CD4-positive, alpha-beta T cell treated with Interleukin-10 for 1 hour (primary cell): ENCODE measurements at places on chromosomes 2 and 18.

- no peak for DNase-seq
Observed at GRCh38 chr2:109126501-109126860, 2.5 kb upstream of the SH3RF3 start.

GRCh38 chr2:170509452-170510193 lies 205.5 kb upstream of the SP5 start:
- no peak for DNase-seq

- no peak for DNase-seq
Observed at GRCh38 chr2:170737406-170737805, 22.3 kb downstream of the SP5 start.

GRCh38 chr2:221120643-221121042 lies 451.5 kb downstream of the EPHA4 start:
- DNase-seq: no peak

GRCh38 chr2:105999211-105999989 lies 194.7 kb downstream of the UXS1 start:
- DNase-seq: no peak

DNA sequence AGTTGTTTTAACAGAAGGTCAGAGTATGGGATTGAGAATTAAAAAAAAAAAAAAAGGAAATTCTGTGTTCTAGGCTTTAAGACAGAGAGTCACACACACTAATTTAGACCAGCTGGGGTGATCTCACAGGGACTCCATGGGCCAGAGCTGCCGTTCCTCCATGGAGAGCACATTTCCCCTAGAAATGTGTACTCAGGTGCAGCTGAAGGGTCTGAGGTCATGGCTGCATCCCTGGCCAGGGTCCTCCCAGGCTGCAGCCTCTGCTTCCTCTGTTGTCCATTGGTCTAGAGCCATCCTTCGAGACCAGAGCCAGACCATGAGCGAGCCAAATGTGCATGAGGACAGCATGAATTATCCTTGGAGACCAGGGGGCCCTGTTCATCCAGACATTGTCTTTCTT lies 190.1 kb upstream of the TNP1 start:
- DNase-seq: no peak

DNA sequence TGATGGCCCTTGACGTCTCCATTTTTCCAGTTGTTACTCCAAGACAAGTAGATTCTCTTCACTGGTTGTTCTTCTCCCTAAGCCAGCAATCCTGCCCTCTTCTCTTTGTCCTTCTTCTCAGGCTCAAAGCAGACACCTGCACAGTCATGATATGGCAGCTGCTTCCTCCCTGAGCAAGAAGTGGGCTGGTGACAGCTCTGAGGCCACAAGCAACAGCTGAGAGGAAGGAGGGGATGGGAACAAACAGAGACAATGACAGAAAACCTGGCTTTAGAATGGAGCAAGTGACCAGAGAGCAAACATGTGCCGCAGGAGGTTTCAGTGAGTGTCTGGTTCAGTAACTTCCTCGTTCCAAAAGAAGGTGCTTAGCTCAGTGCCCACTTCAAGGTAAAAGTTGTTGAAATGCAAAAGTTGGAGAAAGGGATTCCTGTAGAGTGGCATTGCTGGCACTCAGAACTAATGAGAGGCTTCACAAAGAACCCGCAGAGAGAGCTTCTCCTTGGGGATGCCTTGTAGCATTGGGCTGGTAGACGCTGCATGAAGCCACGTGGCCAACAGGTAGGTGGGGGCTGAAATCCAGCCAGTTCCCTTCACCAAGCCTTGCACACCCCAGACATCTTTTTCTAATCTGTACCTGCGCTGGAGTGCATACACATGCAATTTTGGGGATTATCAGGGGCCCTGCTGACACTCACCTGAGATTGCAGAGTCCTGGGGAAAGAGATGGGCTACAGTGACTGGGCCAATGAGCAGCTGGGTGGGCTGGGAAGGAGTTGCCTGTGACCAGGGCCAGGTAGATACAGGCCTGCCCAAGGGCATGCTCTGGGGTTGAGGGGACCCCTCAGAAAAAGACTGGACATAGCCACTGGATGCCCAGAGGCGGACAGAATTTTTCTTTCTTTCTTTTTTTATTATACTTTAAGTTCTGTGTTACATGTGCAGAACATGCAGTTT lies 153.3 kb upstream of the RAB12 start:
- no peak for DNase-seq

GRCh38 chr2:219452361-219453317 lies 18.0 kb downstream of the SPEG start:
- DNase-seq: no peak

- DNase-seq: no peak
Observed at GRCh38 chr2:43073401-43073825, 153.0 kb downstream of the ZFP36L2 start.

GRCh38 chr18:60935041-60935910 lies 398.0 kb upstream of the CDH20 start:
- DNase-seq: no peak

- DNase-seq: peak; percentile 19
Observed at GRCh38 chr18:9711361-9712129, 3.4 kb downstream of the RAB31 start.

DNA sequence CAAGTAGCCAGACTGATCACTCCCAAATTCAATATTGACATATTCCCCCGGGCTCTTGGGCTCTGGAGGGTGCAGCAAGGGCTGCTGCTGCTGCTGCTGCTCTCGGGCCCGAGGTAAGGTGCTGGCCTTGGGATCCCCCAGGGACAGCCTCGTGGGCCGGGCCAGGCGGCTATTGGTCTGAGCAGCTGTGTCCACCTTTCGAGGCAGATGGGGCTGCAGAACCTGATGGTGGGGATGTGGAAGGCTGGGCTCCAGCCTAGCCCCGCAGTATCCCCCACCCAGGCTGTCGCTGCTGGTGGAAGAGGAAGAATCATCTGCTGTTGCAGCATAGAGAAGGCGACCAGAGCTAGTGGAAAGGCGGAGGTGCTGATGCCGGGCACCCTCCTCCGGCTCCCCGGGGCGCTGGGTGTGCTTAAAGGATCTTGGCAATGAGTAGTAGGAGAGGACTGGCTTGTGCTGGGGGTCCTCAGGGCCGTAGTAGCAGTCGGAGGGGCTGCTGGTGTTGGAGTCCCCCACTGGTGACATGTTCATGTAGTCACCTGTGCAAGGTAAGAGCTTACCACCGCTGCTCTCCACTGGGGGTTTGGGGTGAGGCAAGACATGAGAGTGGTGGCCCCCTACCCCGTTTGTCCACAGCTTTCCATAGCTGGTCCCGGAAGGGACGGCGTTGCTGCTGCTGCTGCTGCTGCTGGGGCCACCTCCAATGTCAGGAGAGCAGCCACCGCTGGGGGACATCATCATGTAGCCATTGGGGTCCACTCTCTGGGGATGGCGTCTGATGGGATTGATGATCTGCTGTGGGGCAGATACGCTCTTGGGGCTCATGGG lies 3.4 kb downstream of the IRS1 start:
- no peak for DNase-seq

GRCh38 chr2:102518170-102518569 lies 45.1 kb downstream of the SLC9A4 start:
- no peak for DNase-seq

- no peak for DNase-seq
Observed at GRCh38 chr2:206423147-206423546, 20.2 kb upstream of the ADAM23 start.

- no peak for DNase-seq
Observed at GRCh38 chr18:47397671-47398319, 146.3 kb upstream of the SKOR2 start.

- no peak for DNase-seq
Observed at GRCh38 chr2:96950381-96951124, 35.8 kb downstream of the FAM178B start.

DNA sequence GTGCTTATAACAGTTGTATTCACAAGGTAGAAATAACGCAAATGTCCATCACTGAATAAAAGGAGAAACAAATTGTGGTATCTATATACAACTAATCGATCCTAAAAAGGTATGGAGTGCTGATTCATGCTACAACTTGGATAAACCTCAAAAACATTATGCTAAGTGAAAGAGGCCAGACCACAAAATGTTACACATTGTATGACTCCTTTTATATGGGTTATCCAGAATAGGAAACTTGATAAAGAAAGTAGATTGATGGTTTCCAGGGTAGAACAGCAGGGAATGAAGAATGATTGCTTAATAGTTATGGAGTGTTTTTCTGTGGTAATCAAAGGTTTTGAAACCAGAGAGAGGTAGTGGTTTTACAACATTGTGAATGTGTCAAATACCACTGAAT lies 432.2 kb upstream of the TRIB2 start:
- DNase-seq: no peak
